ENCODE measurements at places on chromosomes 1 and 21. TPM values are rescaled to one million over a fixed set of nuclear protein-coding genes. Genes with fewer than 3 reads are reported as not detected.

GJB3 gene
- not detected for total RNA-seq

SPATA17 gene
- total RNA-seq: not detected

GNAT2 gene
- 0.49 TPM for total RNA-seq

NHLH1 gene
- total RNA-seq: 0.06 TPM

ARV1 gene
- total RNA-seq: 5.7 TPM

DYNLT4 gene
- total RNA-seq: 0.32 TPM

CD1B gene
- total RNA-seq: not detected

ANKRD34A gene
- 0.13 TPM for total RNA-seq

ZSWIM5 gene
- total RNA-seq: 0.16 TPM

AIRE gene
- total RNA-seq: not detected

SLC25A34 gene
- total RNA-seq: 0.44 TPM

OR10J1 gene
- not detected for total RNA-seq

ZNF692 gene
- total RNA-seq: 4.9 TPM

COL6A1 gene
- 25.9 TPM for total RNA-seq

ZNF697 gene
- total RNA-seq: 35.2 TPM

INSRR gene
- total RNA-seq: not detected

NECTIN4 gene
- 0.31 TPM for total RNA-seq

IFI44 gene
- total RNA-seq: 13.9 TPM

CD84 gene
- total RNA-seq: not detected

NTMT2 gene
- total RNA-seq: not detected

WNT3A gene
- total RNA-seq: not detected

OR2T35 gene
- not detected for total RNA-seq

ZNF593OS gene
- not detected for total RNA-seq

RGS16 gene
- total RNA-seq: 3.9 TPM

OR10Z1 gene
- total RNA-seq: not detected

CFHR4 gene
- total RNA-seq: not detected

LRIF1 gene
- 7.7 TPM for total RNA-seq

ATF6 gene
- total RNA-seq: 77.5 TPM

RIPK4 gene
- total RNA-seq: 0.06 TPM

RGS4 gene
- 12.0 TPM for total RNA-seq

ARTN gene
- total RNA-seq: 0.13 TPM

CRNN gene
- total RNA-seq: not detected

POU2F1 gene
- total RNA-seq: 8.1 TPM

GBP3 gene
- 8.6 TPM for total RNA-seq

CSF3R gene
- not detected for total RNA-seq

HSD3B2 gene
- not detected for total RNA-seq

KANK4 gene
- not detected for total RNA-seq

KCNK1 gene
- total RNA-seq: not detected

RHBDL2 gene
- total RNA-seq: 0.63 TPM

OR2L2 gene
- not detected for total RNA-seq

TMEM69 gene
- 12.3 TPM for total RNA-seq

CCDC30 gene
- total RNA-seq: 1.1 TPM

LCE2B gene
- not detected for total RNA-seq

ZNF648 gene
- not detected for total RNA-seq

KIF26B gene
- under 0.01 TPM for total RNA-seq

ANGPTL1 gene
- under 0.01 TPM for total RNA-seq

All from bladder microvascular endothelial cell (primary cell).